ENCODE measurements at places on chromosomes 5 and 9.
A peak's percentile ranks its signal among the peaks of the same experiment; 100 is the strongest.

- no peak for DNase-seq
Observed at GRCh38 chr9:69380301-69380700, 55.3 kb downstream of the ENTREP1 start.

GRCh38 chr5:72006361-72006760 lies 100.9 kb upstream of the MAP1B start:
- DNase-seq: peak; percentile 7

GRCh38 chr9:107222020-107222522 lies 61.0 kb upstream of the RAD23B start:
- DNase-seq: no peak

- no peak for DNase-seq
Observed at GRCh38 chr5:83407931-83408330, 63.6 kb upstream of the VCAN start.

GRCh38 chr5:83568186-83568585 lies 96.6 kb downstream of the VCAN start:
- peak; percentile 84 for DNase-seq

GRCh38 chr5:149133795-149134777 lies 7.2 kb upstream of the ABLIM3 start:
- DNase-seq: no peak

GRCh38 chr9:113954591-113954990 lies 78.5 kb downstream of the ZNF618 start:
- DNase-seq: no peak

DNA sequence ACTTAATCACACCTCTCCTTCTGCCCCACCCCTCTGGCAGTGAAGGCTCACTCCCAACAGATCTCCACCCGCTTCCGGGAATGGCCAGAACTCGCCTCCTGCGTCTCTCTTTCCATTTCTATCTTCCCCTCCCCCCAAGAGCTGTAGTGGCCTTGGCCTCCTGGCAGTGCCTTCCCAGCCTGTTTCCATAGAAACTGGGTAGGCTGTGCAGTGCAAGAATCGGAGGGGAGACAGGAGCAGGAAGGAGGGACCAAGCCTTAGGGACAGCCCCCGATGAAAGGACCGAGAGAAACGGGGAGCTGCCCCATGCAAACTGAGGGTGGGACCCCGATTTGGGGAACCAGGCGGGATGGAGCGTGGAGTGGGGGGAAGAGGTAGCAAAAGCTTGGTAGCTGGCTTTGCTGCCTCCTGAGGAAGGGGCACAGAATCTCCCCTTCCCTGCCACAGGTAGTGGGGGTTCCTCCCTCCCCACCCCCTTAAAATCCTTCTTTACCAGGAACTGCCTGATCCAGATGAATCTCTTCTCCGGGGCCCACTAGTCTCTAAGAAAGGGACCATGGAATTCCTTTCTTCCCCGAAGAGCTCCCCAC lies 4.5 kb upstream of the PCDH1 start:
- DNase-seq: no peak

GRCh38 chr5:122936088-122936487 lies 90.7 kb downstream of the SNX24 start:
- DNase-seq: no peak
